Activated naive CD4-positive, alpha-beta T cell treated with anti-CD3 and anti-CD28 coated beads, Interleukin-2, amount 50 U/mL, for 16 hours (primary cell): ENCODE measurements at places on chromosomes 13 and 19.

DNA sequence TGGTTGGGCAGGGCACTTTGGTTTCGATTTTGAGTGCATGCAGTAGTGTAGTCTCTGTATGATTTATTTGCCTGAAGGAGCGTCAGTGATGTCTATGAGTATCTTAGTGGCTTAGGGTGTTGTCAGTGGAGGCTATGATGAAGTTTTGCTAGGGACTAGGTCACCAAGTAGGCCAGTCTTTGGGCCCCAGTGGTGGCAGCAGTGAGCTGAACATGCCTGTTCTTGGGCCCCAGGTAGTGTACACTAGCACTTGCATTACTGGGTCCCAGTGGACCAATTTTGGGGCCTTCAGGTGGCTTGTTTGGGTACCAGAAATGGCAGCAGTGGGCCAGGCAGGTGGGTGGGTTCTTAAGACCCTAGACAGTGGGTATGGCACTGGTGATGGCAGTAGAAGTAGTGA is 598.7 kb upstream of the SPRY2 start:
- no peak for DNase-seq

DNA sequence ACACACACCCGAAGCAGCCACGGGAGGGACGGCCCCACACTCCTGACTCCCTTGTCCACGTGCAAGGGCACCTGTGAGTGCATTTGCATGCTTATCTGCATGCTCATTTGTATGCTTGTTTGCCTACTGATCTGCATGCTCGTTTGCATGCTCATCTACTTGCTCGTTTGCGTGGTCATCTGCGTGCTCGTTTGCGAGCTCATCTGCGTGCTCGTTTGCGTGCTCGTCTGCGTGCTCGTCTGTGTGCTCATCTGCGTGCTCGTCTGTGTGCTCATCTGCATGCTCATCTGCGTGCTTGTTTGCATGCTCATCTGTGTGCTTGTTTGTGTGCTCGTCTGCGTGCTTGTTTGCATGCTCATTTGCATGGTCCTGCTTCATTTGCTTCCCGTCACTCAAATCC is 23.8 kb downstream of the SHC2 start:
- no peak for DNase-seq

DNA sequence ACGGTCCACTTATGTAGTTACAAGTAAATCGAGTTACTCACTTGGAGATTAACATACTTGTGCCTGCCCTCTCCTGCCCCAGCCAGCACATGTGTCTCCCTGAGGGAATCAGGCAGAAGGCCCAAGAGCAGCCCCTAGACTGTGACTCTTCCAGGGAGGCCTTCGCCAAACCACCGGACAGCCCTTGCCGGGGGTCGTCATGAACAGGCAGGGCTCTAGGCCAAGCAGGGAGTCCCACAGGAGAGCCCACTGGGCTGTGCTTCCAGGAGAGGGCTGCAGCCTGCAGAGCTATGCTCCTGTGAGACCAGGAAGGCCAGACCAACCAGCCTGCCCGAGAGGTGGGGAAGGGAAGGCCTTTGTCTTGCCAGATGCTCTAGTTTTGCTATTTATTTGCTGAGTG is 283.3 kb downstream of the FOXO1 start:
- no peak for DNase-seq

DNA sequence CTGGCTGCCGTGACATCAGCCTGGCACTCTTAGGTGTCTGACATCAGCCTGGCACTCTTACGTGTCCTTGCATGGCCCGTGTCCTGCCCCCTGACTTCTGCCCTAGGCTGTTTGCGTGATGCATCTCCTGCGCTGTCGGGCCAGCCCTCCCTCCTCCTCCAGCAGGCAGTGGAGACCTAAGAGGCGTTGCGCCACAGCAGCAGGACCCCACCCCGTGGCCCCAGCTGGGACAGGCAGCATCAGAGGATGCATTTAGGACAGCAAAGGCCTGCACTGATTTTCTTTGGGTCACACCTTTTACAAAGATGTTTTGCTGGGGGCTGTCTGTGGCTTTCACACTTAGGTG is 65.3 kb downstream of the GPR12 start:
- DNase-seq, result no peak

- peak; percentile 87 for DNase-seq
These were observed 19.0 kb downstream of the MRPS12 start for GRCh38 chr19:38949580-38950367.

DNA sequence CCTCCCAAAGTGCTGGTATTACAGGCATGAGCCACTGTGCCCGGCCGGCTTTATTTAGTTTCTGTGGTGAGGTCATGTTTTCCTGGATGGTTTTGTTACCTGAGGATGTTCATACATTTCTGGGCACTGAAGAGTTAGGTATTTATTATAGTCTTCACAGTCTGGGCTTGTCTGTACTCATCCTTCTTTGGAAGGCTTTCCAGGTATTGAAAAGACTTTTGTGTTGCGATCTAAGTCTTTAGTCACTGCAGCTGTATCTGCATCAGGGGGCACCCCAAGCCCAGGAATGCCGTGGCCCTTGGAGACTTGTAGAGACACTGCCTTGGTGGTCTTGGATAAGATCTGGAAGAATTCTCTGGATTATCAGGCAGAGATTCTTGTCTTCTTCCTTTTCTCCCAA is 12.8 kb downstream of the BLOC1S3 start:
- DNase-seq, result no peak

GRCh38 chr13:64470751-64471150 is 2759.4 kb downstream of the PCDH9 start:
- no peak for DNase-seq

GRCh38 chr19:4647676-4648644 is 8.6 kb downstream of the TNFAIP8L1 start:
- no peak for DNase-seq

DNA sequence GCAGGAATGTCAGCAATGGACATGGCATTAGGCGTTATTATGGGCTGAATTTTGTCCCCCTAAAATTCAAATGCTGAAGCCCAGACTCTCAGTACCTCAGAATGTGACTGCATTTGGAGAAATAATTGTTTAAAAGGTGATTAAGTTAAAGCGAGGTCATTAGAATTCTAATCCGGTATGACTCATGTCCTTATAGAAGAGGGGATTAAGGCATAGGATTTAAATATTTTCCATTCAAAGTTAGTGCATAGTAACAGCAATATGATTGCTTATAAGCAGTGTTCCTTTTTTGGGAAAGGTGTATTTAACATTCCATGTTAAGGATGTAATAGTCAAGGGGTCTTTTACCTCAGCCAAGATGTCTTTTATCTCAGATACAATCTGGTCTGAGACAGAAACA is 95.5 kb downstream of the NHLRC3 start:
- no peak for DNase-seq

- no peak for DNase-seq
These were observed 16.3 kb upstream of the RNASEH2B start for GRCh38 chr13:50893211-50893852.

DNA sequence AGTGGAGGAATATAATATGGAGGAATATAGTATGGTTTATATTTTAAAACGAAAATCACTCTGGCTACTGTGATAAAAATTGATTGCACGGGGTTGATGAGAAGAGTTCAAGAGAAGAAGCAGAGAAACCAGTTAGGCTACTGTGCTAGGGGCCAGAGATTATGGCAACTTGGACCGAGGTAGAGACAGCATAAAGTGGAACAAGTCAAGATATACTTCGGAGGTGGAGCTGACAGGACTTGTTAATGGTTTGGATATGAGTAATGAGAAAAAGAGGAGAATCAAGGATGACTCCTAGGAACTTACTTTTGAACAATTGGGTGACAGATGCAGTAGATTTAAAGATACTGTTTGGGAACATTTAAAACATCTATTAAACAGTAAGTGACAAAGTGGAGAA is 6.6 kb upstream of the WDFY2 start:
- DNase-seq, result no peak

DNA sequence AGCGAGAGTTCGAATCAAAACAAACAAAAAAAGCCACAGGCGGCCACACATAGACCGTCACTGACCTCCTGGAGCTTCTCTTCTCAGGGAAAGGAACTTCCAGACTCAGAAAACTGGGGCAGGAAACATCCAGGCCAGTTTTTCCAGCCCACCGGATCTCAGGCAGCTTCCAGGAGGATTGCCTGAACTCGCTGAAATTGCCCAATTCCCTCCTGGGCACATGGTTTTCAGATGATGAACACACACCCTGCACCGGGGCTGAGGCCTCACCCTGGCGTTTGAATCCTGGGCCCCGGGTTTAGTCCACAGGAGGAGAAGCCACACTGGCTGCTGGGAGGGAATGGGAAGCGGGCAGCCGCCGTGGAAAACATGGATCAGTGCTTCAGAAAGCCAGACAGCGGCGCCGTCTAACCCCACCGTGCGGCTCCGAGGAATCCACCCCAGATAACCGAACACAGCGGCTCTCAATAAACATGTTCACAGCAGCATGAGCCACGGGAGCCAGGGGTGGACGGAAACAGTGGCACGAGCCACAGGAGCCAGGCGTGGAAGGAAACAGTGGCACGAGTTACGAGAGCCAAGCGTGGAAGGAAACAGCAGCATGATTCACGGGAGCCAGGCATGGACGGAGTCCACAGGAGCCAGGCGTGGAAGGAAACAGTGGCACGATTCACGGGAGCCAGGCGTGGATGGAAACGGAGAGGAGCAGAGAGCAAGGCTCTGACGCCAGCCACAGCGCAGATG is 18.2 kb upstream of the PTBP1 start:
- DNase-seq, result no peak

- DNase-seq, result no peak
These were observed 43.3 kb downstream of the FLT1 start for GRCh38 chr13:28451482-28452217.

GRCh38 chr13:56586976-56587375 is 553.7 kb upstream of the PRR20A start:
- DNase-seq, result no peak

GRCh38 chr13:43333176-43333575 is 309.8 kb downstream of the DNAJC15 start:
- no peak for DNase-seq

GRCh38 chr19:50896591-50897190 is 14.5 kb downstream of the KLK4 start:
- no peak for DNase-seq

GRCh38 chr19:1172353-1173158 is 1.5 kb downstream of the SBNO2 start:
- peak; percentile 10 for DNase-seq

DNA sequence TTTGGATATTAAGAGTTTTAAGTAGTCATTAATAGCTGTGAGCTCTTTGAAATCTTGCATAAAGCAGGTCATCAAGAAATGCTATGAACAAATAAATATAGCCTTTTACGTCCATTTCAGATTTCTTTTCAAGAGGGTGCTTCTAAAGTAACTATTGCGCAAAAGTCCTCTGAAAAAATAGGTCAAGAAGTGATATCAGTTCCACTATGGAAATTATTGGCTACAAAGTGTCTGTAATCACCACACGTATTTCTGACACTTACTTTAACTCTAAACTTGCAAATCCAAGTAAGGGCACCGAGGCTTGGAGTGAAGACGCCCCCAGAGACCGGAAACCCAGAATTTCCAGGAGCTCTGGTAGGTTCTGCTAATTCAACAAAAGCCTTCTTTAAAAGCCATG is 44.9 kb upstream of the STARD13 start:
- DNase-seq, result no peak

DNA sequence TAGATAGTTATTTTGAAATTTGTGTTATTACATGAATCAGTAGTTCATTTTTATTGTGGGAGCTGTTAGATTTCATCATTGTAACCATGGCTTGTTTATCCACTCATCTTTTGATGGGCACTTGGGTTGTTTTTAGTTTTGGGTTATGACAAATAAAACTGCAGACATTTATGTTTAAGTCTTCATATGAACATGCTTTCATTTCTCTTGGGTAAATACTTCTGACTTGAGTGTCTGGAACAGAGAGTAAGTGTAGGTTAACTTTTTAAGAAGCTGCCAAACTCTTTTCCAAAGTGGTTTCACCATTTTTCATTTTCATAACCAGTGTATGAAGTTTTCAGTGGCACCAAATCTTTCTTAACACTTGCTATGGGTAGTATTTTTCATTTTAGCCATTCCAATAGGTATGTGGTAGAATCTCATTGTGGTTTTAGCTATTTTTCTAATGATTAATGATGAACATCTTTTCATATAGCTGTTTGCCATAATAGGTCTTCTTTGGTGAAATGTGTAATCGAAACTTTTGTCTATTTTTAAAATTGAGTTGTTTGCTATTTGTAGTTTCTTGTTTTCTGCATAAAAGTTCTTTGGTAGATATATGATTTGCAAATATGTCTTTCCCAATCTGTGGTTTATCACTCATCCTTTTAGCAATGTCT is 17.9 kb downstream of the SLAIN1 start:
- no peak for DNase-seq

- DNase-seq, result no peak
These were observed 1174.2 kb downstream of the DIAPH3 start for GRCh38 chr13:58989556-58989955.

- DNase-seq, result peak; percentile 85
These were observed at the start of gene ZNF471 for GRCh38 chr19:56507446-56508289. Gene ZNF471 (plus strand): TSS chr19:56507855. CDS start chr19:56511572, 3,717 bp downstream.

DNA sequence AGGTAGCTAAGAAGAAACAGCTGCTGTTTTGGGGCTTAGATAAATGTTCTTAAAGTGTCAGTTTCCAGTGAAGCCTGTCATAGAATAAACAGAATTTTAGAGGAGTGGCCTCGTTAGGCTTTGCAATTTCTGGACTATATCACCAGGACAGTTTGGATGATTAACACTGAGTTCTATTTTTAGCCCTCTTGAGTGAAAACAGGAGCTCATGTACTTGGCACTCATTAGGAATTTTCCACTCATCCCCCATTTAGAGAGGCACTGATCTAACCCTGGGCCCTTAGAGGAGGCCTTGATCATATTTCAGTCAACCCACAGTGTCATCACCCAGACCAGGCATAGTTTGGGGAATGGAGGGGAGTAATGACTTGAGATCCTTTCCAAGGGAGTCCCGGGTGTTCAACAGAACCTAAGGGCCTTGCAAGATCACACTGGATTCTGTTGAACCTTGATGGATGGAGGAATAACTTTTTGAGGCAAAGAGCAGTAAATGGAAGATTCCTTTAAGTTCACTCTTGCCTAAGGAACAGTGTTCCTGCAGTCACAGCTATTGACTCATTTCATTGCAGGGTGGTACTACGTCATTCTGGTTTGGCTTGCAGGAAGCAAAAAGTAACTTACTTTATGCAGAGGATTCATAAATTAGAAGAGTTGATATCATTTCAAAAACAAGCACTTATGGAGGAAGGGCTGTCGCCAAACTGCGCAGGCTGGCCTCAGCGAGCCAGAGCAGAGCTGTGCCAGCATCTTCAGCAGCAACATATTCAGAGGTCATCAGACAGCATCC is 160.2 kb downstream of the SLC7A1 start:
- no peak for DNase-seq
